ENCODE measurements at places on chromosomes 11 and 22.
A peak's percentile ranks its signal among the peaks of the same experiment; 100 is the strongest.

- DNase-seq, result no peak
These were observed 8.8 kb downstream of the POU2F3 start for GRCh38 chr11:120248551-120249278.

DNA sequence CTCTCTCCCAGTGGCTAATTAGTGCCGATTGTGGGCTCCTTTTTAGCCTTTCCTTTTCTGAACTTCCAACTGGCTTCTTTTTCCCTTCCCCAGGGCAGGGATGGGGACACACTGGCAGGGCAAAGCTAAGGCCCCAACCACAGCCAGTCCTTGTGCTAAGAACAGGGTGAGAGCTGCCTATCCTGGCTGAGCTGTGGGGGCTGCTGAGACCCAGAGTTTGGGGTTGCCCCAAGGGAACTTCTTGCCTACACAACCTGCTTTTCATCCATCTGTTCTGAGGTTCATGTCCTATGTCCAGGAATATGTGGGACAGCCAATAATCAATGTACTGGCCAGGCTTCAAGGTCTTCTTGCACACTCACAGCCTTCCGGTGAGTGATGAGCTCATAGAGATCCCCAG, 10.0 kb upstream of the TPBGL start:
- DNase-seq, result no peak

GRCh38 chr11:126561327-126561893, 205.9 kb downstream of the ST3GAL4 start:
- DNase-seq, result peak; percentile 9

DNA sequence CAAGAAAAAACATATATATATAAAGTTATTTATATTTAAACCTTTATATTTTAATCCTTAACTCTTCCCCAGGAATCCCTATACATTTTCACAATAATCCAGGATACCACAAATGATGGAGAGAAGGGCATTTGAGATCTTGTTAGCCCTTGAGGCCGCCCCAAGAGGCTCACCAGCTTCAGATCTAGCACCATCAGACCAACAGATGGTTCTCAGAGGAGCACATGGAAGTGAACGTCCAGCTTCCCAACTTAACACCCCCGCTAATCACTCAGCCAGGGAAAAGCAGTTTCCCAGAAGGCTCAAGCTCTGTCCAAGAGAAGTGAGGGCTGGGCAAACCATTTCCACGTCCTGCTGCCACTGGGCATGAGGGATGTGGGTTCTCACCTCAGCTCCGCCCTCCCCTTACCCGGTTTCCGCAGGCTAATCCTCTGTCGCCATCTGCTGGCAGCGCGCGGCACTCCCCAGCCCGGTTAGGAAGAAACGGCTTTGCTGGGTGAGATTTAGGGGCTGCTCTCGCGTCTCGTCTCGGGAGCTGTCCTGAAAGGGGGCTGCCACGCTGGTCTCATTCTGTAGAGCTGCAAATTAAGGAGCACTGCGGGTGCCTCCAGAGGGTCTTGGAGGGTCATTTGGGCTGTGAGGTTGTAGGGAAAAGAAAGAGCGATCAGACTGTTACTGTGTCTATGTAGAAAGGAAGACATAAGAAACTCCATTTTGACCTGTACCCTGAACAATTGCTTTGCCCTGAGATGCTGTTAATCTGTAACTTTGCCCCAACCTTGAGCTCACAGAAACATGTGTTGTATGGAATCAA, 6.8 kb upstream of the FAM111A start:
- DNase-seq, result peak; percentile 75

DNA sequence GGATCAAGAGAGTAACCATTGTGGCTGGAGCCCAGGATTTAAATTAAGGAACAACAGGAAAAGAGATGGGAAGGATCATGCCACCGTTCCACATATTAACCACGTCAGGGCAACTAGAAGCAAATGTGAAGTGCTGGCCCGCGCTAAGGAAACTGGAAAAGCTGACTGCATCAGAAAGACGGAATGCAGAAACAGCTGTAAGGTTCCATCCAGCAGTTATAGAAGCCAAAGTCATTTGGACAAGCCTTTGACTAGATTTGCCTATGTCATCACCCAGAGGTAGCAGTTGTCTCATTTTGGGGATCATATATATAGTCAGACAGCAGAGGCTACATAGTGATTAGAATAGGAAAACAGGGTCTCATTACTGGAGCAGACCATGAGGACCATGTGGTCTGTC, 43.0 kb upstream of the CRTAM start:
- no peak for DNase-seq

GRCh38 chr11:62157603-62158002, 32.4 kb upstream of the SCGB1D1 start:
- no peak for DNase-seq

- DNase-seq, result no peak
These were observed 102.4 kb downstream of the MICAL2 start for GRCh38 chr11:12212821-12213185.

DNA sequence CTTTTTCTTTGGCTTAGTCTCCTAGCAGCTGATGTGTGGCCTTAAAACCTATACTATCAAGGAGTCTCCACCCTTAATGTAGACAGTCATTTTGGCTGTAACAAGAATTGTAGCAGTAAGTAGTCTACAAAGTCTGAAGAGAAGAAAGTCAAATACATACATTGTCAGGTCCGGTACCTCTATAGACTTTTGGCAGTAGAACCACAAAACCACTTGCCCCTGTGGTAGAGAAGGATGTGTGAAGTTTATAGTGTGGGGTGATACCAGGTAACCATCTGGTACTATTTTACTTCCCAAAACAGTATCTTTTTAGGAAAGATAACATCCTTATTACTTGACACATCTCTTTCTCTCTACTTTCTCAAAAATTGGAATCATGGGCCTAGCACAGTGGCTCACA, 15.1 kb downstream of the ATG13 start:
- DNase-seq, result no peak

GRCh38 chr22:21990445-21991303, 8.1 kb upstream of the TOP3B start:
- no peak for DNase-seq

DNA sequence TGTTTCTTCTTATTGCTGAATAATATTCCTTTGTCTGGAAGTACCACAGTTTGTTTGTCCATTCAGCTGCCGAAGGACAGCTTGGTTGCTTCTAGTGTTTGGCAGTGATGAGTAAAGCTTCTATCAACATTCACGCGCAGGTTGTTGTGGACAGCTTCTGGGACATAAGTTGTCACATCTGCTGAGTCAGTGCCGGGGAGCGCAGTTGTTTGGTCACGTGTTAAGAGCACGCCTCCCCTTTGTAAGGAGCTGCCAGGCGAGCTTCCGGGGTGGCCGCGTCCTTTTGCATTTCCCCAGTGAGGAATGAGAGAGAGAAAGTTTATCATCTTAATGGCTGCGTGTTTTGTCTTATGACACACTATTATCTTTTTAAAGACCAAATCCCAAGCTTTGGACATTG, 30.3 kb downstream of the SAMM50 start:
- no peak for DNase-seq

DNA sequence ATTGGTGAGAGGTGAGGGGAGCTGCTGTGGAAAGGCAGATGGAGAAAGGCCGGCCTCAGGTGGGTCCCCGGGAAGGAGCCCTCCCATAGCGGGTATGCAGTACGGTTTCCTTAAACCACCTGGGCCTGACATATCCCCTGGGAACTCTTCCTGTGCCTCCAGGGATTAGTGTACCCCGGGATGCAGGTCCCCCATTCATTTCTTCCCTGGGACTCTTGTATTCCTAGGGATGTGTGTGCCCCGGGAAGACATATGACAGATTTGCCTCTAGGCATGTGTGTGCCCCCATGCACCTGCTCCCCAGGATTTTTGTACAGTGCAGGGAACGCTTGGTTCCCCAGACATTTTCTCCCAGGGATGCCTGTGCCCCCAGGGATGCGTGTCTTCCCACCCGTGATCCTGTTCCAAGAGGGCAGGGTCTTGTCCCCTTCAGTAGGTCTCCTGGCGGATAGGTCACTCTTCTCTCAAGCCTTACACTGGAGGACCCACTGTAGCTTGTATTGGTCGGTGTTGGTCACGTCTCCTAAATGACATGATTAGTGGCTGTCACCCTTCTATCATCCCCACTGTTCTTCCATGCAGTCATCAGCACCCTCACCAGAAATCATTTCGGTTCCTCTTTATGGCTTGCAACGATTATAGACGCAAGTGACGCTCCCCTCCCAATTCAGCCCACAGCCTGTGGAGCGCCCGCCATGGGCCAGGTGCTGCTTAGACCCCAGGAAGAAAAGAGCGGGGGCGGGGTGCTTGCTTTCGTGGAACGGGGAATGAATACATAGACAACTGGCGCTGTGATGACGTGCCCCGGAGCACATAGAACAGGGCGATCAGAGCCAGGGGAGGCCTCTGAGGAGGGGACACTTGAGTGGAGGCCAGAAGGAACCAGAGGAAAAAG, 1.3 kb downstream of the PARVB start:
- DNase-seq, result no peak

- DNase-seq, result no peak
These were observed 35.8 kb upstream of the SLN start for GRCh38 chr11:107747622-107748021.

GRCh38 chr11:10058356-10058755, 235.7 kb downstream of the SBF2 start:
- DNase-seq, result no peak
